ENCODE measurements at places on chromosomes 7 and 10. TPM values are rescaled to one million over a fixed set of nuclear protein-coding genes. Genes with fewer than 3 reads are reported as not detected.

The SHTN1 gene
- 0.65 TPM for total RNA-seq

The MYOF gene
- total RNA-seq, result 99.0 TPM

The CRHR2 gene
- not detected for total RNA-seq

The PHYHIPL gene
- total RNA-seq, result not detected

The ANK3 gene
- 0.11 TPM for total RNA-seq

The ADAM22 gene
- total RNA-seq, result 0.43 TPM

The PDZD7 gene
- total RNA-seq, result 0.43 TPM

The STEAP1B gene
- 2.9 TPM for total RNA-seq

Data from dermis lymphatic vessel endothelial cell (primary cell).